Fibroblast of lung (primary cell): ENCODE measurements at places on chromosomes 4 and X. TPM values are rescaled to one million over a fixed set of nuclear protein-coding genes. Genes with fewer than 3 reads are reported as not detected.
A peak's percentile ranks its signal among the peaks of the same experiment; 100 is the strongest.

DNA sequence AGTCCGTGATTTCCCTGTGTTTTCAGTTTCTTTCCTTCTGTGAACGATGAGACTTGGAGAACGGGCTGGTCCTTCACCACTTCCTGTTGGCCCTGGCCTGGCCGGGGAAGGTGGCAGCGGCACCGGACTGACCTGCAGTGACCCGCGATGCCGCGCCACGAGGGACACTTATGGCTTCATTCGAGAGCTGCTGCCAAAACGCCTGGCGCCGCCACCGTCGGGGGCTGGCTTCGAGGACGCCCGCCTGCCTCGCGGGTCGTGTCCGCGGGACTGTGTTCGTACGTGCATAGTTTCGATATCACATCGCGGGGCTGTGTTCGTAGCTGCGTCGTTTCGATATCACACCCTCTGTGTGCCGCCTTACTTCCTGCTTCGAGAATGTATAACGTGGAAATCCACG lies 7.5 kb upstream of the UVSSA start:
- H3K4me3 ChIP-seq: no peak overlapping the region
- no peaks in the 10 kb centered on the region for H3K27me3 ChIP-seq
- DNase-seq: no peak
- H3K4me1 ChIP-seq: no peaks in the 10 kb centered on the region

The CITED1 gene
- 0.17 TPM in 1 of 2 replicates, not detected in the other for total RNA-seq

DNA sequence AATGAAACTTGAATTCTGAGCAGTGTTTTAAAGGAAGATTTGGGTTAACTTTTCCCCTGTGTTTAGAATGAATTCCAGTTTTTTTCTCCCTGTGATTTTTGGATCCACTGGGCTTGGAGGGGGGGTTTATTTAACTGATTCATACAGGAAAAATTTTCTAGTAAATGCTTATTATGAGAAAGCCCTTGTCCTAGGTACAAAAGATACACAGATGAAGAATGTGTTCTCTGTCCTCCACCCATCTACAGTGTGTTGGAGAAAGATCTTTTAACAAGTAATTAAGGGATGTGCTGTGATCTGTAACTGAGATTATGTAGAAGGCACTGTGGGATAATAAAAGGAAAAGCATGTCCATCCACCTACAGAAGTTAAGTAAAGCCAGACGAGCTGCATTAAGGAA lies 103.9 kb downstream of the STIM2 start:
- no peak overlapping the region for H3K27ac ChIP-seq
- H3K4me3 ChIP-seq: no peak overlapping the region
- H3K27me3 ChIP-seq: no peaks in the 10 kb centered on the region
- DNase-seq: peak; percentile 37
- H3K4me1 ChIP-seq: peaks cover 5% of the 10 kb centered on the region

GRCh38 chr4:146032234-146032860 lies 93.7 kb upstream of the ZNF827 start:
- no peak overlapping the region for H3K27ac ChIP-seq
- no peaks in the 10 kb centered on the region for H3K4me1 ChIP-seq
- no peak overlapping the region for H3K4me3 ChIP-seq
- no peaks in the 10 kb centered on the region for H3K36me3 ChIP-seq
- no peaks in the 10 kb centered on the region for H3K27me3 ChIP-seq

GRCh38 chr4:75672461-75673026 lies 667 bp downstream of the G3BP2 start:
- H3K27me3 ChIP-seq: no peaks in the 10 kb centered on the region
- peak; percentile 39 for DNase-seq
- peaks cover 8% of the 10 kb centered on the region for H3K4me1 ChIP-seq
- H3K27ac ChIP-seq: peak overlapping the region; percentile 81
- no peaks in the 10 kb centered on the region for H3K36me3 ChIP-seq

DNA sequence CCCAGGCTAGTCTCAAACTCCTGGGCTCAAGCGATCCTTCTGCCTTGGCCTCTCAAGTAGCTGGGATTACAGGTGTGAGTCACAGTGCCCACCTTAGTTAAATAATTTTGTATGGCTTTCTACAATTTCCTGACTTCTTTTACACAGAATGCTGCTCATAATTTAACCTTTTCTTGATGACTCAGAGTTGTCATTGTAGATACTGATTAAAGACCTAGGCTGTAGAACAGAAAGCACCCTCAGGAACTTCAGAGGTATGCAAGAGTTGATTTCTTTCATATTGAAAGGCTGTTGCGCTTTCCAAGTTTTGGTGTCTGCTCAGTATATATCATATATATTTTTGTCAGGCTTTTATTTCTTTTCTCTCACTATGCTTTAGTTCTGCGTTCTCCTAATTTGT lies 21.1 kb upstream of the GPR34 start:
- no peaks in the 10 kb centered on the region for H3K27me3 ChIP-seq
- H3K36me3 ChIP-seq: no peaks in the 10 kb centered on the region
- H3K4me3 ChIP-seq: no peak overlapping the region
- DNase-seq: peak; percentile 29
- H3K27ac ChIP-seq: no peak overlapping the region
- no peaks in the 10 kb centered on the region for H3K4me1 ChIP-seq

- H3K36me3 ChIP-seq: no peaks in the 10 kb centered on the region
- H3K27ac ChIP-seq: no peak overlapping the region
- no peaks in the 10 kb centered on the region for H3K27me3 ChIP-seq
- DNase-seq: no peak
- H3K4me3 ChIP-seq: no peak overlapping the region
- no peaks in the 10 kb centered on the region for H3K4me1 ChIP-seq
Observed at GRCh38 chrX:120264341-120264740, 13.7 kb downstream of the ZBTB33 start.

DNA sequence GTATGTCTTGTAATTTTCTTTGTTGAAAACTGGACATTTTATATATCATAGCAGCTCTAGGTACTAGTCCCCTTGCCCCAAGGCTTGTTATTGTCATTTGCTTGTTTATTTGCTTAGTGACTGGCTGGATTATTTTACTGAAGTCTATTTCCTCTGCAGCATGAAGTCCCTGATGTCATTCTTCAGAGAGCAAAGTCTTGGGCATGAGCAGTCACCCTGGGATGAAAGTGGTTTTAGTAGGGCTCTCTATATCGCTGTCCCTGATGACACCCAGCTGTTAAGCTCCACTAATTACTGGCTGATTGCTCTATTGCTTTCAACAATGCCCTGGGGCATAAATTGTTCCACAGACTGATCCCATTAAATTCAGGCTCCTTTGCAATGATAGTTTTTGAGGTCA lies 113.5 kb upstream of the USP9X start:
- H3K36me3 ChIP-seq: no peaks in the 10 kb centered on the region
- H3K27me3 ChIP-seq: no peaks in the 10 kb centered on the region
- no peak for DNase-seq
- H3K4me3 ChIP-seq: no peak overlapping the region
- no peaks in the 10 kb centered on the region for H3K4me1 ChIP-seq

GRCh38 chrX:132169554-132169953 lies 41.7 kb upstream of the FRMD7 start:
- H3K36me3 ChIP-seq: no peaks in the 10 kb centered on the region
- no peak for DNase-seq
- no peak overlapping the region for H3K4me3 ChIP-seq
- H3K27ac ChIP-seq: no peak overlapping the region
- no peaks in the 10 kb centered on the region for H3K27me3 ChIP-seq

- no peak overlapping the region for H3K27ac ChIP-seq
- H3K27me3 ChIP-seq: peaks cover 14% of the 10 kb centered on the region
- no peaks in the 10 kb centered on the region for H3K4me1 ChIP-seq
- no peak overlapping the region for H3K4me3 ChIP-seq
Observed at GRCh38 chr4:186104890-186105646, 564 bp downstream of the FAM149A start.

DNA sequence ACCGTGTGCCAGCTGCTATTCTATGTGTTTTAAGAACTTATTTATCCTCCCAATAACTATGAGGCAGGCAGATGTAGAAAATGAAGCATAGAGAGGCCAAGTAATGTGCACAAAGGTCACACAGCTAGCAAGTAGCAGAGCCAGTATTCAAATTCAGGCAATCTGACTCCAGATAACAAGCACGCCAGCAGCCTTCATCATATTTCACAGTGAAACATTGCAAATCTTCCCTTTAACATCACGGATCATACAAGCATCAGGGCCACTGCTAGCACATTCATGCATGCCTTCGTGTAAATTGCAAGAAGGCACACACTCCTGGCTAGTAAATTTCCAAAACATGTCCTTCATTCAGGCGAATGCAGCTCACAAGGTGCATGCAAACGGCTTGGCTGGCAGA lies 33.1 kb downstream of the MAOB start:
- no peaks in the 10 kb centered on the region for H3K27me3 ChIP-seq
- H3K4me3 ChIP-seq: no peak overlapping the region
- no peak for DNase-seq
- no peak overlapping the region for H3K27ac ChIP-seq
- H3K4me1 ChIP-seq: no peaks in the 10 kb centered on the region
- H3K36me3 ChIP-seq: no peaks in the 10 kb centered on the region

DNA sequence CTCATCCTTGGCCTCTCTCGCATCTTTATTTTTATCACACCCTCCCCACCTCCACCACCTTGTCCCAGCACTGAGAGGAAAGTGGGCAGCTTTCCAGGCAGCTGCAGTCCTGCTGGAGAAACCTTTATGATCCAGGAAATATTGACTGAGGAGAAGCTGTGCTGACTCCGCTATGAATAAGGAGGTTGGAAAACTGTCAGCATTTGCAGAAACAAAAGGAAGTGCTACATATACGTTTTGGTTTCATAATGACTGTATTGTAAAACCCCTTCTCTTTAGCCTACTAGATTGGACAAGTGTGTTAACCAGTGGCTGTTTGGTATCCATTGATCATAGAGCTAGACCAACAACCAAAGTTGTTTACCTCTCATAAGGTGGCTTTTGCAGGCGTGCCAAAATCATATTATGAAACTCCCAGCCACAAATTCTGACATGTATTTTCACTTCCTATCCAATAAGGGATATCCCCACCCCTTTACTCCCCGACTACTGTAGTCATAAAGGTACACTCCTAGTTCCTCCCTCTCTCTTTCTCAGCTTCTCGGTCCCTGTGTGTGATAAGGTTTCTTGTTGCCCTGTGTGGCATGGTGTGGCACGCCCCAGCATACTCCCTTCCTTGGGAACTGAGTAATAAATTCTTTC lies 88.4 kb downstream of the GPR143 start:
- no peaks in the 10 kb centered on the region for H3K36me3 ChIP-seq
- DNase-seq: peak; percentile 60
- H3K4me3 ChIP-seq: no peak overlapping the region
- H3K27me3 ChIP-seq: no peaks in the 10 kb centered on the region
- H3K27ac ChIP-seq: no peak overlapping the region
